COR-L47 (cell line): ENCODE measurements at places on chromosomes 1 and 21.

DNA sequence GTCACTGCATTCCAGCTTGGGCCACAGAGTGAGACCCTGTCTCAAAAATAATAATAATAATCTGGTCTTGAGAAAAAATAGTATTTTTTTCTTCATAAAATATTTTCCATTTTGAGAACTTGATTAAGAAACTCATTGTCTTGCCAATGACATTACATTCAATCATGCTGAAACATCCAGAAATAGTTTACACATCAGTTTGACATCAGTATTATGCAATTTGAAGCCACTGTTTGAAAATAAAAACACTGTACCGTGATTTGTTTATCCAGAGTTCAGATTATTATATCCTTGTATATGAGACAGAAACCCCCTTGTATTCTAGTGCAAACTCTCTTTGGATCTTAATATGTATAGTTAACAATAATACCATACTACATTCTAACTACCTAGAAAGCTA is 6.9 kb downstream of the FMO2 start:
- no peak for DNase-seq

GRCh38 chr1:22044690-22045420 is 7.7 kb upstream of the CDC42 start:
- DNase-seq, result no peak

DNA sequence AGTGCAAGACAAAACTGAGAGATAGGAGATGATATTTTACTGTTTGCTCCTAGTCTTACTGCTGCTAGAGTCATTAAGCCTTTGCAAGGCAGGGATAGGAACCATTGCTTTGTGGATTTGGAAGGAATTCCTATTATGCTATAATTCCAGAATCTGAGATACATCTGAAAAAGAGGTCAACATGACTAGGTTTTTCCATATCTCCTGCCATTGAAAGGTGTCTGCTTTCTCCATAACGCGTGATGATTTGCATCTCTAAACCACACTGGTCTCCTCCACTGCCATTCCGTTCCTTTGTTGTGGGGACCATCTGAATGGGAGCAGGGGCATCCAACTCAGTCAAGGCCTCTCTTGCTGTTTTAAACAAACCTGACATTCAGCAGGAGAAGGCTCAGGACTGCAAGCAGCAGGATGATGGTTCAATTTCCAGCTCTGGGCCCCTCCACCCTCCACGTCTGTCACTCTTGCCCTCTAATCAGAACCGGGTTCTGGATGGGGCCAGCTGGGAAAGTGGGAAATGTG is 45.2 kb downstream of the PLPP3 start:
- no peak for DNase-seq

- DNase-seq, result no peak
Measured at GRCh38 chr1:3597599-3597964, 13.7 kb downstream of the MEGF6 start.

GRCh38 chr1:34250342-34250741 is 73.6 kb downstream of the C1orf94 start:
- DNase-seq, result no peak

DNA sequence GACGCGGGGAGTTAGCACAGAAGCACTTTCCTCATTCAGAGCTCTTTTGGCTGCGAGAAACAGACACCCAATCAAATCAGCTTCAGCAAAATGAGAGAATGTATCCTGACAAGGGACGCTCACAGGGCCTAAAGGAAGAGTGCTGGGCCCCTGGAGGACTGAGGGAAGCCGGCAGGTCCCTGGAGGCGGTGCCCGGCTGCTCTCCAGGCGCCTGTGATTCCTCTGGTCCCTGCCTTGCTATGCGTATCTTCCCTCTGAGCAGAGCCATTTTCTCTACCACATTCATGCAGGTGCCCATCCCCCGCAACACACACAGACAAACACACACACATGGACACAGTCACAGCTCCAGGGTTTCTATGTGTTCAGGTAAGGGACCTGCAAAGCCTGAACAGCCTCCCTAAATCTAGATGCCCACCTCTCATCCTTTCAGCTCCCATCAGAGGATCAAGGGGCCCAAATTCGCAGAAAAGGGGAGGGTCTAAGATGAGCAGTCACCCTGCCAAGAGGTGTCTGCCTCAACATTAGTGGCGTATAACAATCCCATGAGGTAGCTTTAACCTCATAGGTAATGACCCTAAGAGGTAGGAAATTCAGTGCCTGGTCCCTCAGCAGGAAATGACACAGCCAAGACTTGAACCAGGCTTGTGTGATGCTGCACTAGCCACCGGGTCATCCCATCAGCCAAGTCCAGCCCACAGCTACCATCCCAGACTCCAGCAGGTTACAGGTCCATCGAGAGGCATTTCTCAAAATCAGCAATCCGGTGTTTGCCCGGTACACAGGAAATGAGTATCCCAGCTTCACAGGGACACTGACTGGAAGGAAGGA is 29.0 kb downstream of the PTAFR start:
- DNase-seq, result no peak

DNA sequence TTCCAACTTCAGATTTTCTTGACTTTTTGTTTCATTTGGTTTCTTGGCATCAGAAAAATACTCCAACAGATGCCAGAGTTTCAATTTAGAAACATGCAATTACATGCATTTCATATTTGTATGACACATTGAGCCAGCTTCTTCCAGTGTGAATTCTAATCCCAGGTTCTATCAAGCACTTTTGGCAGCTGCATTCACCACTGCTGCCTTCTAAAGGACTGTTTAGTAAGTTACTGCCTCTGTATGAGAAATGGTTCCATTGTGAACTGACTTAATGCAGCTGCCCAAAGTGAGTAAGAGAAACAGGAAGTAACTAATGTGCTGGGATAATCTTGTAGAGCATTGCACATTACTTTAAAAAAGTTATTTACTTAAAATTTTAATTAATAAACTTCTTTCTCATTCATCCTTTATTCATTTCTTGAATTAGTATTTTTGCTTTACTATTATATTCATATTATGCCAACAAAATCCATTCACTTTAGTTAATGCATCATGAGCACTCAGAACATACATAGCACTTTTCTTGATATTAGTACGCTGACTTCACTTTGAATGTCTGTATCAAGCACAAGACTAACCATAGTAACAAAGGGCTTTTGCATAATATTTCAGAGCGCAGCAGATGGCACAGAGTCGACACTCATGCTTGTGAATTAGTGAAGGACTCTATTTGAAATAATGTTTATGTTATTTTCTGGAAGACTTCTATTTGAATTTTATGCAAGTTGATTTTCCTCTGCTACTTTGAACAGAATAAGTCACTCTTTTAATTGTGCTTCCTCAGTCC is 9.8 kb downstream of the RGS18 start:
- DNase-seq, result no peak

GRCh38 chr1:47725992-47726855 is 271.0 kb downstream of the TRABD2B start:
- peak; percentile 36 for DNase-seq

- DNase-seq, result no peak
Measured at GRCh38 chr1:43074244-43074643, 97.8 kb downstream of the EBNA1BP2 start.

DNA sequence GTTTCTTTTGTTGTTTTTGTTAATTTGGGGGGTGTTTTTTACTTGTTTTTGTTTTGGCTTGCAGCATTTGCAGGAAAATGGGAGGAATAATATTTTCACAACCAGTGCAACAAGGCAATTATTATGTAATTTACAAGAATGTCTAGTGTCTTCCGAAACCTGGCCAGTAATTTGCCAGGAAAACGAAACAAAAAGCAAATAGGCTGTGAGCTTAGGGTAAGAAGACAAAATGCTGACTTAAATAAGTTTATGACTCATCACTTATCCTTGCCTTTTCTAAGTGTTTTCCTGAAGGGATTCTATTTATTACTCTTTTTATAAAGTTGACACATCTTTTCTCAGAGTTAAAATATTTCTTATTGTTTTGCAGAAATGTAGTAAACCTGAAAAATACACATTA is 49.8 kb downstream of the KCNT2 start:
- peak; percentile 16 for DNase-seq

DNA sequence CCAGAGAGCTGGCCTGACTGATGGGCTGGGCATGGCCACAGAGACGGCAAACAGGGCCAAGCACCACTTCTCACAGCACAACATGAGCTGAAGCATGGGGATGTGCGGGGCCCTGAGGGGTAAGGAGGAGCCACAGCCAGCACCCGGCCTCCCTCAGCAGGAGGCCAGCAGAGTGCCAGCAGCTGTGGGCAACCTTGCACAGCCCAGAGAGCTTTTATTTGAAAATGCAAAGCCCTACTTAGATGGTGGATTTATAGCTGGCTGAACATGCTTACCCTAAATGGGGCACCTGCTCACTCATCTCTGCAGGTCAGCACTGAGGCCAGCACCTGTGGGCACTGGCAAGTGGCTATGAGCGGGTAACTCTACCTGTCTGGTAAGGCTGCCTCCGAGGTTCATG is 44.1 kb downstream of the SLC66A1 start:
- peak; percentile 77 for DNase-seq

DNA sequence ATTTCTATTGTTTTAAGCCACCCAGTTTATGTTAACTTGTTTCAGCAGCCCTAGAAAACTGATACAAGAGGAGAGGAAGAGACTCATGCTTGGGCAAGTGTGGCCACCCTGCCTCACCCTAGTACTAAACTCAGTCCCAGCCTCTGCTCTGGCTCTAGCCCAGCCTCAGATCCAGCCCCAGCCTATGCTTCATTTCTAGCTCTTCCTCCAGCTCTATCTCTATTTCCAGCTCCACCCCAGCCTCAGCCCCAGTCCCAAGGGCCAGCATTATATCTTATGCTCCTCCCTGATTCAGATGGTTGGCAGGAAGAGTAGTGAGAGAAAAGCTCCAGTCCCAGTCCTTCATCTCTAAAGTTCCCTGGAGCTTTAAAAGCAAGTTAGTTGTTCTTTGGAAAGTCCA is 535.5 kb downstream of the PTPRC start:
- no peak for DNase-seq

- DNase-seq, result no peak
Measured at GRCh38 chr1:89274411-89274857, 1.8 kb upstream of the GBP5 start.

DNA sequence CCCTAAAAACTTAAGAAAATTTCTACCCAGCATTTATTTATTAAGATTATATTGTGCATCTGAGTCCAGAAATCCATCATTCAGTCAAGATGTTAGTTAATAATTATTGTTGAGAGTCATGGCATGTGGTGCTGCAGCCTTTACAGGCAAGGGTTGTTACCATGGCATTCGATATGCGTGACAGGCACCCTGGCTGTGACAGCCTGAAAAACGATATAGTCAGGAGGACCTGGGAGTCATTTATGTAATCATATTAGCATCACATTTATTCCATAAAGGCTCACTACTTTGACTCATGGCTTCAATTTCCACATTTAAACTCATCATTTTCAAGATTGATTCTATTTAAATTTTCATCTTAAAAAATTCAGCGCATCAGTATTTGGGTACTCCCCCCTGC is 68.0 kb downstream of the CACHD1 start:
- no peak for DNase-seq

DNA sequence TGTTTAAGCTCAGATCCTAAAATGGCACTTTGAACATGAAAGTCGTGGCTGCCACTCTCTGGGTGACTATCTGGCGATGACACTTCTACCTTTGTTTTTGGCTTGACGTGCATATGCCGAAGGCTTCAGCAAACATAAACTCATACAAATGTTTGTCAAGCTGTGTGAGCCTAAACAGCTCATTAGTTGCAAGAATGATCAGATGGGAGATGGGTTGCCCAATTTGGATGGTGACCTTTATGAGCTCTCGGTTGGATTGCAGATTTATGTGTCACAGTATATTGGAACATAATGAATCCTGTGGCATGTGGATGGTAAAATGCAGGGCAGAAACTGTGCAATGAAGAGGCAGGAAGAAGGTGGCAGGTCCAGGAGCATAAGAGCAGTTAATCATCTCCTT is 229.3 kb downstream of the DISC1 start:
- peak; percentile 12 for DNase-seq

- no peak for DNase-seq
Measured at GRCh38 chr1:40064797-40065499, 24.4 kb downstream of the CAP1 start.

DNA sequence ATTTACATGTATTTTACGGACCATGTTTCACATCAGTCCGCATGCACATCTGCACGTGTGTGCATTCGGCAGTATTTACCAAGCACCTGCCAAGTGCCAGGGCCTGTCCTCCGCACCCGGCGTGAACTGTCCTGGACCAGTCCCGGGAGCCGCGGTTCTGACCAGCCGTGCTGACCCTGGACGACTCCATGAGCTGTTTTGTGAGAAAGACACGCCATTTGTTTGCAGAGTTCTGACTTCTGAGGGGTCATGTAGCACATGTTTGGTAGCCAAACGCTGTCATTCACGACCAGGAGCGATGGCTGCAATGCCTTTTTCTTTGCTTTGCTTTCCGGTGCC is 3.3 kb upstream of the OLIG2 start:
- no peak for DNase-seq

DNA sequence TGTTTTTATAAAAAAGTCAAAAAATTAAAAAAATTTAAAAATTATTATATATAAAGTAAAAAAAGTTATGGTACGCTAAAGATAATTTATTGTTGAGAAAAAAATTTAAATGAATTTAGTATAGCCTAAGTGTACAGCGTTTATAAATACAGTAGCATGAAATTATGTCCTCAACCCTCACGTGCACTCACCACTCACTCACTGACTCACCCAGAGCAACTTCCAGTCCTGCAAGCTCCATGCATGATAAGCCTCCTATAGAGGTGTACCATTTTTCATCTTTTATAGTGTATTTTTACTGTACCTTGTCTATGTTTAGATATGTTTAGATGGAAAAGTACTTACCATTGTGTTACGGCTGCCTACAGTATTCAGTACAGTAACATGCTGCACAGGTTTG is 5.1 kb downstream of the DISC1 start:
- DNase-seq, result no peak

DNA sequence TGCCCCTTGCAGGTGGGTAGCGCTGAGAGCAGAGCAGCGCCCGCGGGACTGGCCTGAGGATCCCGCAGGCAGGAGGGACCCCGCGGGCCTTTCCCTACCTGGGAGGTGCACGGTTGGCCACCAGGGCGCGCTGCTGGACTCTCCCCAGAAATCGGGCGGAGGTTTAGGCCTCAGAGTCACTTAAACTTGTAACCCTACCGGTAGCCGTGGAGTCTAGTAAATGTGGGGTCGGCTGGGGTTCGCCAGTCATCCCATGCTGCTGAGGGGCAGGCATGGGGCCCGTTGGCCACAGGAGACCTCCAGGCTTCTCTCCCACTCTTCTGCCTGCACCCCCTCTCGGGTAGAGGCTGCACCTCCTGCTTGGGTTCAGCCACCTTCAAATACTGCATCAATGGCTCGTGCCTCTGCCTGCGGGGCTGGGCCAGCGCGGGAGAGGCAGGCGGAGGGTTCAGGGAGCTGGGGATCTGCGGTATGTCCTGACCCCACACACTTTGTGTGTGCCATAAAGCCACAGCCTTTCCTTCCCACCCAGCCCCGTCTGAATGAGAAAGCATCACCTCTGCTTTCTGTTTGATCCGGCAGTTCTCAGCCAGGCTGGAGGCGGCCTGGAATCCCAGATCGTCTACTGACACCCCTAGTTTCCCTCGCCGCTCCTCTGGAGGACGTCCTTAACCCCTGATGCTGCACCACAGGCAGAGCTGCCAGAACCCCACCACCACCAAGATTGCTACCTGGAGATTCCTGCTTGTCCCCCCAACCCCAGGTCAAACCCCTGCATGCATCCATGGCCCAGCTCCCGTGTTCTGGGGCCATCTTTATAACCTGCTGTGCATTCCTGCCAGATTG is 12.3 kb upstream of the GSTM4 start:
- peak; percentile 12 for DNase-seq

GRCh38 chr21:45281411-45282282 is 6.0 kb downstream of the POFUT2 start:
- DNase-seq, result no peak

GRCh38 chr1:1687846-1688245 is 4.7 kb downstream of the SLC35E2B start:
- DNase-seq, result no peak
